ENCODE measurements at places on chromosomes 7 and 10. TPM values are rescaled to one million over a fixed set of nuclear protein-coding genes. Genes with fewer than 3 reads are reported as not detected.

Gene VAX1
- total RNA-seq: not detected

Gene CYP2E1
- 1.4 TPM for total RNA-seq

Gene ITPRID1
- not detected for total RNA-seq

Gene AGAP9
- 9.0 TPM for total RNA-seq

Gene OLAH
- not detected for total RNA-seq

Gene MSMB
- total RNA-seq: not detected

Gene PTF1A
- not detected for total RNA-seq

Gene H2BK1
- 2.6 TPM for total RNA-seq

Gene LIPJ
- 0.22 TPM for total RNA-seq

GRCh38 chr7:100509231-100509630 lies 25.5 kb downstream of the NYAP1 start:
- no peak for DNase-seq

DNA sequence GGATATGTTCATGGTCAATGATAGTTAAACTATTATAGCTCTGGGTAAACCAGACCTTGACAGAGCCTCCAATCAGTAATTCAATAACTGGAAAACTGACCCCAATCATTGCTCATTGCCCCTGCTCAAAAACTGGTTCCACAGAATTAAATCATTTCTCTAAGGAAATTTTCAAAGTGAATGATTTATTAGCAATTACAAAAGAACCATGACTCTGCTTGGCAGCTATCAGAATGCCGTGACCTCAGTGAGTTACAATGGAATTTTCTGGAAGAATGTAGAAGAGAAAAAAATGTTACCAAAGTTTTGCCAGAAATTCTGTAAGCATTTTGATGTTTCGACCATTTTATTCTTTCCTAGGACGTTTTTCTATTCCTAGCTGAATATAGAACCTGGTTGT lies 106.8 kb upstream of the APBB1IP start:
- no peak for DNase-seq

GRCh38 chr10:24551161-24551560 lies 172.5 kb downstream of the ARHGAP21 start:
- DNase-seq: no peak

GRCh38 chr7:91420606-91421005 lies 156.4 kb downstream of the FZD1 start:
- no peak for DNase-seq

GRCh38 chr7:104306793-104307192 lies 21.6 kb upstream of the LHFPL3 start:
- DNase-seq: no peak

GRCh38 chr10:17821893-17822292 lies 12.7 kb downstream of the MRC1 start:
- no peak for DNase-seq

GRCh38 chr10:75662715-75663114 lies 231.3 kb downstream of the LRMDA start:
- no peak for DNase-seq

- DNase-seq: no peak
These were observed 2.0 kb downstream of the OR13A1 start for GRCh38 chr10:45313264-45313873.

GRCh38 chr10:1774796-1775195 lies 37.5 kb upstream of the ADARB2 start:
- DNase-seq: no peak

GRCh38 chr10:114593240-114593792 lies 64.8 kb downstream of the ABLIM1 start:
- DNase-seq: no peak

DNA sequence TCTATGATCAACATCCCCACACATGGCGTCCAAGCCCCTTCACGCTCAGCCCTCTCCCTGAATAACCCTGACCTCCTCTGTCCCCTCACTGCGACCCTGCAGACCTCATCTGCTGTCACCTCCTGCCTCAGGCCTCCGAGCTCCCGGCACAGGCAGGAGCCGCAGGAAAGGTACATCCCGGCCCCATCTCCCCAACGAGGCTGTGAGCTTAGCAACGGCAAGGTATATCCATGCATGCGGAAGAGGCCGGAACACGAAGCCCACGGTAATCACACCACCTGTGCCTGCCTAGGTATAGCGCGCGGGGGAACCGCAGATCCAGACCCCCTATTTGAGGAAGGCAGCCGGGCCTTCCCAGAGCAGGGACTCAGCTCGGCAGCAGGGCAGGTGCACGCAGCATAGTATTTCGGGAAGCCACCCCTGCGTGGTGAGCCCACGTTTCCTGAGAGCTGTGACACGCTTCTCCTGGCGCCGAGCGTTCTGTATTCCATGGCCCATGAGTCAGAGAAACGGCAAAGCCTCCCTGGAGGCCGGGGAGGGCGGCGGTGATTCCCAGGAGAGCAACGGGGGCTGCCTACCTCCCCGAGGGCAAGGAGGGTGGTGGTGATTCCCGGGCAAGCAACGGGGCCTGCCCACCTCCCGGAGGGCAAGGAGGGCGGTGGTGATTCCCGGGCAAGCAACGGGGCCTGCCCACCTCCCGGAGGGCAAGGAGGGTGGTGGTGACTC lies 50.1 kb upstream of the DNAAF5 start:
- DNase-seq: no peak

GRCh38 chr7:71538210-71538609 lies 406.3 kb downstream of the GALNT17 start:
- DNase-seq: no peak

DNA sequence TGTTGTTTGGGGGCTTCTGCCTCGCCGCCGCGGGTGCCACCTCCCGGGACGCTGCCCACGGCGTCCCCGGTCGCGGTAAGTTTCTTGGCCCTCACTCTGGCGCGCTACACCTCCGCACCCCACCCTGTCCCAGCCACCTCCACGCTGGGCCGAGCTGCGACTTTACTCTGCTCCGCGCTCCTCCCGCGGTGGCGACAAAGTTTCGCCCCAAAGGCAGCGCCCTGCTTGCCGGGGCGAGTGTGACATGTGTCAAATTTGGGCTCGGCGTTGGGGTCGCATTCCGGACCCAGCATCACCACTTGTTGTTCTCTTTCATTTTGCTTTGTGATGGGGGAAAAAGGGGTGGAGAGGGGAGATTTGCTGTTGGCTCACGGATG lies 167.7 kb upstream of the PPP1R3A start:
- DNase-seq: no peak

- DNase-seq: no peak
These were observed 51.5 kb downstream of the PIP4K2A start for GRCh38 chr10:22662733-22663330.

- no peak for DNase-seq
These were observed 42.4 kb upstream of the AGBL3 start for GRCh38 chr7:134943785-134944400.

- no peak for DNase-seq
These were observed 49.3 kb downstream of the ABCB4 start for GRCh38 chr7:87426160-87426559.
